HTR-8/SVneo (cell line): ENCODE measurements at places on chromosomes 4 and X.
A peak's percentile ranks its signal among the peaks of the same experiment; 100 is the strongest.

DNA sequence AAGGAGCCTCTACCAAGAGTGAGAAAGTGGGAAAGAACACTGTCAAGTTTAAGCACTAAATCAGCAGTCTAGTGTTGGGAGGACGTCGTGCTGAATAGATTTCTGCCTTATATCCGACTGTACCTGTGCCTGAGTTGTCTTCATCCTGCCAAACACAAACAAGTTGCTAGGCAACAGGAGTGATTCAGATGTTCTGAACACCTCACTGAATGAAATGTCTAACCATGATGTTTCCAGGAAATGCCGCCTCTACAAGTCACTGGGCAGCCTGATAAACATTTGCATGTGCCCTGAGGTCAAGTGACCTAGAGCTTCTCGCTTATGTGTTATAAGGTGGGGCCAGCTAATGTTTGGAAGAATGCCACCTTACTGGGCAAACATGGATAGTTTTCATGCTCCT is 37.9 kb downstream of the SGMS2 start:
- no peak for DNase-seq

- peak; percentile 34 for DNase-seq
Measured at GRCh38 chrX:48696909-48697727, 584 bp downstream of the SUV39H1 start.

DNA sequence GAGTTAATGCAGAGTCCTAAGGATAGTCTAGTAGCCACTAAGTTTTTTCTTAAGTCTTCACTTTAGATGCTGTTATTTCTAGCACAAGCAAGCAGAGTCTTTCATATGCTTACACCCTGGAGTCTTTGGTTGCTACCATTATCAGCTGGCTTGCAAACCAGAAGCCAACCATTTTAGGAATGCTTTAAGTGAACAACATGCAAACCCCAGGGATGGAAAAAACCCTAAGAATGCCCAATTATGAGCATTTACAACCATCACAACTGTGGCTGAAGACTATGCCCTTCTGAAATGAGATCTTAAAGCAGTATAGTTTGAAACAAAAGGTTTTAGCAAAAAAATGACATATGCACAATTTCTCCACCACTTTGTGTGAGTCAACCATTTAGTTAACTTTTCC is 6.6 kb downstream of the MID1IP1 start:
- DNase-seq: no peak

- peak; percentile 13 for DNase-seq
Measured at GRCh38 chrX:22629105-22629725, 356.5 kb downstream of the CBLL2 start.

DNA sequence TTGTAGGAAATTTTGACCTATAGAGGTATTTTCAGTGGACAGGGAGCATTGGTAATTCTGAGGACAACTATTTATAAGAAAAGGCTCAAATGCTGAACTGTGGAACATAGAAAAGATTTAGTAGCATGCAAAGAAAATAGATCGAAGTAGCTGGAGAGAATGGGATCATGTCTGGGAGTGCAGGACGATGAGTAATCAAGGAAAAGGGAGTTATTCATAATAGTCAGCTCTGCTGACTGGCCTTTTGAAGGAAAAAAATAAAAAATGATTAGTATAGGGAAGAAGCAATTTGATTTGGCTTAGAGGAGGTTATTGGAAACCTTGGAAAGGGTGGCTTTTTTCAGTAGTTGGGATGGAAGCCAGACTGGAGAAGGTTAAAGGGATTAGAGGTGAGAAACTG is 22.9 kb upstream of the ANK2 start:
- DNase-seq: no peak

DNA sequence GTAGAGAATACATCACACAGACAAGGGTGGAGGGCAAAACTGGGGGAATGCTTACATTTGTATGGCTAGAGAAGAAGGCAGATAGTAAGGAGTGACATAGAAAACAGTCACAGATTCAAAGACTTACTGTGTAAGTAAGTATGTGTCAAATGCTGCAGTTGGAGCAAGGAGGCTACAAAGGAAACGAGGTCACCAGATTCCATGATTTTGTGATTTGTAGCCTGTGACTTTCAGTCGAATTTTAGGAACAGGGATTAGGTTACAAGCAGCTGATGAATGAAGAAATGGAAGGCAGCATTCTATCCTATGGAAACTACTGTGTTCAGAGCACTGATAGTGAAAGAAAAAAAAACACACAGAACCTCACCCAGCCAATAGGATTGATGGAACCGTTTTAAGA is 407.9 kb downstream of the IL15 start:
- DNase-seq: no peak

DNA sequence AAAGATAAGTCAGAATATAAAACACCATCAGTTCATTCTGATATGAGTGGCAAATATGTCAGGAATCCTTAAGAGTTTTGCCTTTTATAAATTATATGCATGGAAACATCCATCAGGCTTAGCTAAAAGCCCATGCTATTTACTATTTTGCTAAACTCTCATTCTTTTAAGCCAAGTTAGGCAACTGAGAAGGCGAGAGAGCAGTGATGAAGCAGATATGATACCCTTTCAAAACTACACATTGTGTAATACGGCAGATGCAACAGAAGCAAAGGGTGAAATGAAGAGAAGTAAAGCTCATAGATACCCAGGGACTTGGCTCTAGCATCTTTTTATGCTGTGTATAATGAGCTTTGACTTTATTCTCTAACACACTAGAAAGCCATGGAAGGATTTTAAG is 95.8 kb downstream of the SLIT2 start:
- no peak for DNase-seq

DNA sequence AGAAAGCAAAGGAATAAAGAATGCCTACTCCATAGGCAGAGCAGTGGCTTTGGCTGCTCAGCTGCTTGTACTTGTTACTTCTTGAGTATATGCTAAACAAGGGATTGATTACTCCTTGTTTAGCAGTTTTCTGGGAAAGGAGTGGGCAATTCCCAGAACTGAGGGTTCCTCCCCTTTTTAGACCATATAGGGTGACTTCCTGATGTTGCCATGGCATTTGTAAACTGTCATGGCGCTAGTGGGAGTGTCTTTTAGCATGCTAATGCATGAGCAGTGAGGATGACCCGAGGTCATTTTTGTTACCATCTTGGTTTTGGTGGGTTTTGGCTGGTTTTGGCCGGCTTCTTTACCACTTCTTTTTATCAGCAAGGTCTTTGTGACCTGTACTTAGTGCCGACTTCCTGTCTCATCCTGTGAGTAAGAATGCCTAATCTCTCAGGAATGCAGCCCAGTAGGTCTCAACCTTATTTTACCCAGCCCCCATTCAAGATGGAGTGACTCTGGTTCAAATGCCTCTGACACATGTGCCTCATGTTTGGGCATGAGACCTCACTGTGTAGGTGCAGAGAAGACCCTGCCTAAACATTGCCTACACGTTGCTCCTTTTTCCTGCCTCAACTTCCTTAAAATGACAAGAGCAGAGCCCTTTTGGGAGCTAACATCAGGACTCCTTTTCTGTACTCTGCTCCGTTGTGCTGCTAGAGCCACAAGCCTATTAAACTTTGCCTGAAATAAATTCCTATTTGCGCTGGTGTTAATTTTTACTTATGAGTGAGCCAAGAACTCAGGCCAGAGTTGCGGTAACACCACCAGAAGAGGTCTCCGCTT is 21.0 kb upstream of the UBA6 start:
- no peak for DNase-seq

DNA sequence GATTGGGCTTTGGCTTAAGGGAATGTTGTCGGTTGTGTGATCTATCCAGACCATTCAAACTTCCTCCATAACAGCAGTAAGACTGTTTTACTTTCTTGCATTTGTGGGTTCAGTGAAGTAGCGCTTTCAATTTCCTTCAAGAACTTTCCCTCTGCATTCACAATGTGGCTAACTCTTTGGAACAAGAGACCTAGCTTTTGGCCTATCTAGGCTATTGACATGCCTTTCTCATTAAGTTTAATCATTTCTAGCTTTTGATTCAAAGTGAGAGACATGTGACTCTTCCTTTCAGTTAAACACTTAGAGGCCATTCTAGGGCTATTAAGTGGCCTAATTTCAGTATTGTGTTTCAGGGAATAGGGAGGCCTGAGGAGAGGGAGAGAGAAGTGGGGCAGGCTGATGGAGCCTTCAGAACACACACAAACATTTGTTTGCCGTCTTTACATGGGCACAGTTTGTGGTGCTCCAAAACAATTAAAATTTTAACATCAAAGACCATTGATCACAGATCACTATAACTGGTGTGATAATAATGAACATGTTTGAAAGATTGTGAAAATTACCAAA is 34.1 kb downstream of the ADH5 start:
- no peak for DNase-seq

DNA sequence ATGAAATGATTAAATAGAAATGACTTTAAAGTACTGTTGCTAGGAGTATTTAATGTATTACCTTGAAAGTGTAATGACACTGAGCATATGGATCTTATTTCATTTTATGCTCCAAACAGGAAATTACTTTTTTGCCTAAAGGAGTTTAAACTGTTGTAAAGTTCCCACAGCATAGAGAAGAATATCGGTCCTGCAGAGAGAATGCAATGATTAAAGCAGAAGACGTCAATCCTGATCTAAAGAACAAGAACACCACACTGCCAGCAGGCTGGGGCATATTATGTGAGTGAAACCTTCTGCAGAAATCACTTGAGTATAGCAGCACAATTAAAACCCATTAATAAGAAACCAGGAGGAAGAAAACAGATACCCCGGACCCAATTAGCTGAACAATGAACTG is 72.8 kb upstream of the CAMK2D start:
- DNase-seq: no peak

DNA sequence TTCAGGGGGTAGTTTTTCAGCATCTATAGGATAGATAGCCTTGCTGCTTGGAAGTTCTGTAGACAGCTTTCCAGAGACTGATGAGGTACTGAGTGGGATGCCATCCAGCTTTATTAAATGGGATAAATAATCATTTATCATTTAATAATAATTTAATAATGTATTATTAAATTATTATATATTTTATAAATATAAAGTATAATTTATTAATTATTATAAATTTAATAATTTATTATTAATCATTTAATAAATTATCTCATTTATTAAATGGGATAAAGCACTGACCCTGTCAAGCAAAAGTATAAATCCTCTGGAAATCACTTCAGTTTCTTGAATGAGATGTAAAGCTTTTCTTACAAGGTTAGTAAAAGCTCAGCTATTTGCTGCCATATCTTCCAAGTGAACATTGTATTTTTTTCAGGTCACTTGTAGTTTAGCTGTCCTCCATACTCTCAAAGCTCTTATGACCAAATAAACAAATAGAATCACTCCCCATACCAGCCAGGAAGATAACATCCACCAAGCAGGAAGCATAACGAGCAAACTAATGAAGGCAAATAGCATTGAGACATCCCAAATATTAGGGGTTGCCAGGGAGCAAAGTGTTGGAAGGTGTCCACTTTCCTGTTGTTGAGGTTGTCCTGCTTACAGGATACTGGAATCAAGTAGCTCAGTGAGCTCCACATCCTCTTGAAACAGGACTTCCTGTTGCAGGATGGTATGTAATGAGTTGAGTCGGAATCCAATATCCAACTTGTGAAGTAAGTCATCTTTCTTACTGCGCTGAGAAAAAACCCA is 88.9 kb downstream of the ZNF674 start:
- DNase-seq: no peak

DNA sequence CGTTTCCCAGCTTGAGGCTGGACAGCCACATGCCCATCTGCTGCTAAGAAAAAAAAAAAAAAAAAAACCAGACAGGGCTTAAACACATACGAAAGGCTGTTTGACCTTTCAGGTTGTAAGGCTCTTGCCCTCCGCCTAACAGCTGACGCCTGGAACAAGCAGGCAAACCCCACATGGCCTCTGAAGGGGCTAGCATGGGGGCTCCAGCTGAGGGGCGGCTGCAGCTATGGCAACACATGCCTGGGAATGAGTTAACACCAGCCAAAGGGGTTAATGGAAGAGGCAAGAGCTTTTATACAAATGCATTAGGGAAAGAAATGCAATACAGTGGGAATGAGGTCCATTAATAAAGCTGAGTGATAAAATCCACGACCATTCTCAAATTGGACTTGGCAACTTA is 183.6 kb downstream of the ENOX2 start:
- DNase-seq: no peak

DNA sequence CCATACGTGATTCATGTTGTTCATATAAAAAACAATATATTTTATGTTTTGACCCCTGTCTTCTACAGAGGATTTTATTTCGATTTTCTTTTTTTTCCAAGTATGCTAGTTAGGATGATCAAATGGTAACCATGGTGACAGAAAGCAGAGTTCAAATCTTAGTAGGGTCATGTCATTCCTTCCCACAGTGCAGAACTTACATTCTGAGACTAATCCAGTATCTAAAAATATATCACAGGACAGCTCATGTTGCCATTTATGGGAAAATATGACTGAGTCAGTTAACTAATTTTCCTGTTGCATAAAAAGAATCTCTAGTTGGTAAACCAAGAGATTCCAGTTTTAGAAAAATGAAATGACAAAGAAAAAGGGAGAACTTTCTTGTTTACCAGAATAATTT is 209.5 kb downstream of the PARM1 start:
- DNase-seq: no peak

GRCh38 chr4:20623939-20624338 is 76.3 kb upstream of the PACRGL start:
- DNase-seq: no peak

DNA sequence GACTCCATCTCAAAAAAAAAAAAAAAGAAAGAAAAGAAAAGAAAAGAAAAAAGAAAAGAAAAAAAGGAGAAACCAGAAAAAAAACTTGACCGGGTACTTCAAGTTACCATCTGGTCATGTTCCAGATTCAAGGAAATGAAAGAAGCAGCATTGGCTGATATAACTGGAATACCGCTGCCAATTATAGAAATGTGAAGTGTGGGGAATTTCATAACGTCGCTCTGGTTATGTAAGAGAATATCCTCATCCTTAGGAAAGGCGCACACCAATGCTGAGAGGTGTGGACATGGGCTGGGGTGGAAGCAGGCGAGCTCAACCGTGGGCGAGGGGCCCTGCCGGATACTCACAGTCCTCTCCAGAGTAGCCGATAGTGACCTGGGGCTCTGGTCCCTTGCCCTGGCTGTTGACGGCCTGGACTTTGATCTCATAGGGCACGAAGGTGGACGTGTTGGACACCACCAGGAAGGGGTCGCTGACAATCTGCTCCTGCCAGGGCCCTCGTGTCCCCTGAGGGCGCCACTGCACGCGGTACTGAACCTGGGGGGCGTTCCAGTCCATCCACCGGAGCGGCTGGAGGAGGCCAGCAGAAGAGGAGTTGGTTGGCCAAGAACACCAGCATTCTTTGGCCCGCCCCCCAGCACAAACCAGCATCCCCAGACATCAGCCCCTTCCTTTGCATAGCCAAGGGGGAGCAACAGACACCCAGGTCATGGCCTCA is 19.5 kb downstream of the L1CAM start:
- no peak for DNase-seq

DNA sequence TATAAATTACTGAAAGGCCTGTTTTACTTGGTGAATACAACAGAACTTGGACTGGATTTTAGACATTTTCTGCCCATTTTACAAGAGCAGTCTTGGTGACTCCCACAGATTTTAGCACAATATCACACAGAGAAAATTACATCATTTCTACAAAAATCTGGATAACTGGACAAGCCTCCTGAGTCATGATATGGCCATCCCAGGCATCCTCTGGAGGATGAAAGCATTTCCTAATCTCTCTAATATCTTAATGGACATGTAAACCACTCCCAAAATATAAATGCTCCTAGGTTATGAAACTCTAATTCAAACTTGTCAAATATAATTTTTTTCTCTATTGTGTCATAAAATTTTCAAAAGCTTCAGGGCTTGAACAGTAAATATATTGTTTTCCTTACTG is 1170.8 kb upstream of the PCDH7 start:
- no peak for DNase-seq
